ENCODE measurements at places on chromosomes 5 and 9.

- DNase-seq = no peak
Observed at GRCh38 chr5:104299998-104300706, 737.6 kb upstream of the NUDT12 start.

- no peak for DNase-seq
Observed at GRCh38 chr5:126846344-126846743, 69.4 kb downstream of the LMNB1 start.

GRCh38 chr5:146206257-146206656 lies 2.9 kb downstream of the RBM27 start:
- DNase-seq = no peak

GRCh38 chr5:111892949-111893348 lies 136.0 kb upstream of the NREP start:
- DNase-seq = no peak

- no peak for DNase-seq
Observed at GRCh38 chr5:51650824-51651223, 267.6 kb downstream of the ISL1 start.

GRCh38 chr9:26650325-26650724 lies 242.3 kb downstream of the CAAP1 start:
- no peak for DNase-seq

- no peak for DNase-seq
Observed at GRCh38 chr9:133304158-133304470, 29.1 kb upstream of the ABO start.

- DNase-seq = no peak
Observed at GRCh38 chr9:76342858-76343257, 51.4 kb downstream of the RFK start.

GRCh38 chr5:173395257-173395932 lies 67.2 kb upstream of the STC2 start:
- no peak for DNase-seq

GRCh38 chr5:2687746-2688145 lies 63.7 kb downstream of the IRX2 start:
- DNase-seq = no peak

DNA sequence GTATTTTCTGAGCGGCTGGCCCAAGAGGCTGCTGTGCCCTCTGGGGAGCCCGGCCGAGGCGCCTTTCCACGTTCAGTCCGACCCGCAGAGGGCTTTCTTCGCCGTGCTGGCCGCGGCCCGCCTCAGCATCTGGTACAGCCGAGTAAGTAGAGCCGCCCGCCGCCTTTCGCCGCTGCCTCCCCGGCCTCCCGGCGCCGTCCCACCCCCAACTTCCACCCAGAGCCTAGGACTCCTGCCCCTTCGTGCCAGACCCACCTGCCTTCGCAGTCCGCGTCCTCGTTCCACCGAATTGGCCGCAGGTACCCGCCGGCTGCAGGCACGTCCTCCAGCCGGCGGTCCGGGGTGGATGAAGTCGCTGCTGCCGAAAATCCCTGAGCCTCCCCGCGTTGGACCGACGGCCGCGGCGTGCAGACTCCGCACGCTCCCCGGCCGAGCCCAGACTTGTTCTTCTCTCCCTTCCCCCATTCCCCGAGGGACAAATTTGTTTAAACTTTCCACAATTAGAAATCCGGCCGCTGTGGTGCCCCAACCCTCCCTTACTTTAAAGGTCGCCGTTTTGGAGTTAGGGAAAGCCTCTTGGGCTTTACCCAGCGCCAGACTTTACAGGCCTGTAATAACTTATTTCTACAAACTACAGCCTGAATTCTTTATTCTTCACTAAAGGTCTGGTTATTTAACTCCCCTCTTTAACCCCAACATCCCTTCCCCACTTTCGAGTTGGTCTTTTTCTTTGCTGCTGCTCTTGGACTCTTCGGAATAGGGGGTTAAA lies 589 bp downstream of the RIC1 start:
- peak; percentile 28 for DNase-seq

- no peak for DNase-seq
Observed at GRCh38 chr5:69271376-69271775, 36.7 kb downstream of the CDK7 start.

- no peak for DNase-seq
Observed at GRCh38 chr9:134546246-134546731, 95.3 kb upstream of the COL5A1 start.

DNA sequence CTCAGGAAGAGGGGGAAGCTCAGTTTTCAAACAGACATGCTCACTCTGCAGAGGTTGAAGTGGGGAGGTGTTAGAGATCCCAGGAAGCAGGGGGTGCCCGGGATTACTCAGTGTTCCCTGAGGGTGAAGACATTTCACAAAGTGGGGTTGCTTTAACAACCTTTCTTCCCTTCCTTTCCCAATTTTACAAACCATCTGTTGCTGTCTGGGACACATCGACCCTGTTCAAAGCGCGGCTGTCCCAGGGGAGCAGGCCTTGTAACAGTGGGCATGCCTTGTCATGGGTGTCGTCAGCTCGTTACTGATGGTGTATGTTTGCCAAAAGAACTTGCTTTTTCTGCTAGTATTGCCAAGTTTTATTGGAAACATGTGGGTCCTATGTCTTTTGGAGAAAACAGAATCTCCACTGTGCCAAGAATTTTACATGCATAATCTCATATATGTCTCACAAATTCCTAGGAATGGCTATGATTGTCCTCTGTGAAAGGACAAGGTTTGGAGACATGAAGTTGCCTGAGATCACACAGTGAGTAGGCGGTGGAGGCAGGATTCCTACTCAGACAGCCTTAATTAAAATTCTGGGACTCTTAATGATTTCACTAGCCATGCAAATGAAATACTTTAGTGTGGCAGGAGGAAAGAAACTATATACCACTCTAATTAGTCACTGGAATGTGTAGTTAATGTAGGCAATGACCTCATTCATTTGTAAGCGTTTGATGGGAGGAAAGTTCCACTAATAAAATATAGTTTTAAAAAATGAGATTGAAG lies 198.9 kb downstream of the NXNL2 start:
- DNase-seq = no peak

DNA sequence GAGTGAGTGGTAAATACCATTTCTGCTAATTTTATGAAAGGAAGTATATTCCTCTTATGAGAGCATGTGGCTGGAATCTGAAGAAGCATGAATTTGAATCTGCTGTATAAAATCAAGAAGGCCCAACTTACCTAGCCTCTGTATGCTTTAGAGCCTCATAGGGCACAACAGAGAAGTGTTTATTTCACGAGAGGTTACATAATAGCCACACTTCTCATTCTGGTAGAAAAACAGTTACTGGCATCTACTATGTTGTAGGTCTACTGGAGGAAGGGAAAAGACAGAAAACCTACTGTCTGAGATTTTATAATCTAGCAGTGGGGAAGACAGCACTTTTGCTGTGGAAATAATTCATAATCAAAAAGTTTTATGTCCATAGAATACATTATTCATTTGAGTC lies 172.6 kb upstream of the ZNF608 start:
- DNase-seq = no peak

- no peak for DNase-seq
Observed at GRCh38 chr9:86953181-86953580, 5.9 kb upstream of the GAS1 start.

DNA sequence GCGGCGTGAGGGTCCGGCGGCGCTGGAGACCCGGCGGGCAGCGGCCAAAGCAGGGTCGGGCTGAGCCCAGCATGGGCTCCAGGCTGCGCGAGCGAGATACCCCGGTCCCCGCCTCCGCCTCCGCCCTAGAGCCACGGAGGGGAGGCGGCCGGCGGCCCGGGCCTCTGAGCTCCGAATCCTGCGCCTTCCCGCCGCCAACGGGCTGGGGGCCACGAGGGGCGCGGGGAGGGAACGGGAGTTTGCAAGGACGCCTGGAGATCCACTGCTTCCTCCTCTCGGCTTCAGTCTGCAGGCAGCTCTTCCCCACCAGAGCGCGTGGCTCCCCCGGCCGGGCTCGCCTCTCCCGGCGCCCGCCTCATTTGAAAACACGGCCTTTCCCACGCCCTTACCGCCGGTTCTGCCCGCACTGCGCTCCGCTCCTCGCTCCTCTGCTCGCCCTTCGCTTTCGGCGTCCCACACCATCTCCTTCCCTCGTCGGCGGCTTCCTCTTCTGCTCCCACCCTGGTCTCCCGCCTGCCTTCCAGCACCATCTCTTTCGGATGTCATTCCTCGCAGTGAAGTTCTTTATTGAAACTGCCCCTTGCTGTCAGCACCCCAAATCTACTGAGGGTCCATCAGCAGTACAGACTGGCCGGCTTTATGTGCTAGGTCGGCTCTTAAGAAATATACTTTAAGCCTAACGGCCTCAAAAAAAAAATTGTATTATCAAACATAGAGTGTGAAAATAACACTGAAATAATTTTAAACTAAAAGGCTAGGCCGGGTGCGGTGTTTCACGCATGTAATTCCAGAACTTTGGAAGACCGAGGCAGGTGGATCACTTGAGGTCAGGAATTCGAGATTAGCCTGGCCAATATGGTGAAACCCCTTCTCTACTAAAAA lies 105.0 kb upstream of the FAM120A start:
- no peak for DNase-seq

GRCh38 chr5:66209794-66210193 lies 65.7 kb downstream of the SREK1 start:
- DNase-seq = no peak

- DNase-seq = no peak
Observed at GRCh38 chr5:5183189-5183699, 43.1 kb downstream of the ADAMTS16 start.

DNA sequence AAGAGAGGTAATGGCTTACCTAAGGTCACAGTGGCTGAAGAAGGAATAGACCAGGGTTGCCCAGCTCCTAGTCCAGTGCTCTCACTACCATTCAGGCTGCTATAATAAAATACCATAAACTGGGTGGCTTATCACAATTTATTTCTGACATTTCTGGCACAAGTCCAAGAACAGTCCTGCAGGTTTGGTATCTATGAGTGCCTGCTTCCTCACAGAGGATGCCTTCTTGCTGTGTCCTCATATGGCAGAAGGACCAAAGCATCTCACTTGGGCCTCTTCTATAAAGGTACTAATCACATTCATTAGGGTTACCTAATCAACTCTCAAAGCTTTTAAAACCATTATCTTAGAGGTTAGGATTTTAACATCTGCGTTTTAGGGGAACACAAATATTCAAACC lies 17.2 kb downstream of the STARD4 start:
- no peak for DNase-seq

DNA sequence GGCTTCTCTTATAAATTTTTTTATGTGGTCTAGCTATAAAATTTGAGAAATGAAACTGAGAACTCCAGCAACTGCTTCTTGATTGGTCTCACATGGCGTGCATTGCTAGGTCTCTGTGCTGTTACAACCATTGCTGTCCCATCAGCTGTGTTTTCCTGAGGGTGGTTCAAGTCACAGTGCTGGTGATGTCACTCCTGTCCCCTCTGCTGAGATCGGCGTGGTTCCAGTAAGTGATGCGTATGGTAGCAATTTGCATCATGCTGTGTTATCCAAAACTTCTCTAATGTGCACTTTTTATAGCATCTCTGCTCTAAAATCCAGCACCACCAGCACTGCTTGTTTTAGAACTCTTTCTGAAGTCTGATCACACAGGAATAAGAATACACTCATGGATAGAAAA lies 112.6 kb upstream of the ZNF608 start:
- DNase-seq = no peak

DNA sequence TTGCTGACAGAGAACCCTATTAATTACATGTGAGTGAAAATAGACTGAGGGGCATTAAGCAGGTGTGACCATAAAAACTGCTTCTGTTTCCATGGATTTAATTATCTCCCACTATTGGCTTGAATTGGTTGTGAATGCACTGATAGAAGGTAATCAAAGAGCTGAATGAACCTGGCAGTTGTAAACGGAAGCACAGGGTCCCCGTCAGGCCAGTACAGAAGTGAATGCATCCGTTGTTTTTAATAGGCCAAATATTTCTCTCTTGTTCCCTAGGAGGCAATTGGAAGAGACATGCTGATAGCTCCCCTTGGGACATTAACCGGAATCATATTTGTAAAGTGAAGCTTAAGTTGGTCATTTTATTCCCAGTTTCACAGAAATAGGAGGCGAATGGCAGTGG lies 147.0 kb downstream of the CAVIN4 start:
- no peak for DNase-seq

DNA sequence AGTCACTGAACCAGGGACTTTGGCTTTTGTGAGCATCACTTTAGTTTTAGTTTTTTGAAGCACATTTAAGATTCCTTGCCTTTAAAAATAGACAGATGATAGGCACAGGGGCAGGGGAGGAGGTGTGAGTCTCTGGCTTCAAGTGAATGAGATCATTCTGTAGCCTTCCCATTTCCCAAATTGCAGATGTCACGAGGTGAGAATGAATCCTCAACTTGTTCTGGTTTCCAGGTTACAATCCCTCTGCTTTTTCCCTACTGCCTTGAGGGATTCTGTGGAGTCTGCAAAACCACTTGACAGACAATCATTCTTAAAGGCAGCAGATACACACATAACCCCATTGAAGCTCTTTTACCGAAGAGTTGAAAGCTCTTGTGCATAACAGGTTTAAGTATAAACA lies 332.4 kb downstream of the DMAC1 start:
- DNase-seq = no peak

DNA sequence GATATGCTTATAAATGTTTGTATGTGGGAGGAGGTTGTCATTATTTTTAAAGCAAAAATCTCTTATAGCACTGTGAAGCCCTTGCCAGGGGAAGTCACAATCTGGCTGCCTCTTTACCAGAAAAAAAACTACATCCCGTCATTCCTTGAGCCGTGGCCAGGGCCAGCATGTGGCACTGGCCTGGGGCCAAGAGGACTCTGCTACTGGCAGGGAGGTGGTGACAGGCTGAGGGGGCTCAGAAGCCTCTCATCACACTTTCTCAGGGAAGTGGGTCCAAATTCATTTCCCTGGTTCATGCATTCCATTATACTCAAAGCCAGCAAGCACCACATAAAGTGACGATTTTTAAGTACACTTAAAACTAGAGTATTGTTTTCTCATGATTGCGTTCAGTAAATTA lies 457.3 kb downstream of the ZNF608 start:
- DNase-seq = no peak

- peak; percentile 64 for DNase-seq
Observed at GRCh38 chr5:149371296-149371962, 7.7 kb downstream of the IL17B start.
